ENCODE measurements at places on chromosomes 7 and 10.

GRCh38 chr10:121365566-121365965 lies 232.7 kb downstream of the FGFR2 start:
- DNase-seq = no peak

DNA sequence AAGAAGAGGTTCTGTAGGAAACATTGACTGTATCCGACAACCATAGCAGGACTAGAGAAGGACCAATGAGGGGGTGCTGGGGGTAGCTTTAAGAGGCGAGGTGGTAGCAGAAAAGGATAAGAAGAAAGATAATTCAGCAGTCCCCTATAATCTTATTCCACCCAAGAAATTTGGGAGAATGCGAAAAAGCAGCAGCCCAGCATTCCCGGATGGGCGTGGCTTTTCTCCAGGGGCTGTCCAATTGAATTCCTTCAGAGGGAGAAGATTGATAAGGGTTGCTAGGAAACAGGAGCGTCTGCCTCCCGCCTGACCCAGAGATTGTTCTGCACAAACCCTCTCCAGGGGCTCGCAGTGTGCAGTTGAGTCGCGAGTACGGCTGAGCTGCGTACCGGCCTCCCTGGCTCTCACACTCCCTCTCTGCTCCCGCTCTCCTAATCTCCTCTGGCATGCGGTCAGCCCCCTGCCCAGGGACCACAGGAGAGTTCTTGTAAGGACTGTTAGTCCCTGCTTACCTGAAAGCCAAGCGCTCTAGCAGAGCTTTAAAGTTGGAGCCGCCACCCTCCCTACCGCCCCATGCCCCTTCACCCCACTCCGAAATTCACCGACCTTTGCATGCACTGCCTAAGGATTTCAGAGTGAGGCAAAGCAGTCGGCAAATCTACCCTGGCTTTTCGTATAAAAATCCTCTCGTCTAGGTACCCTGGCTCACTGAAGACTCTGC lies at the start of gene GRM3:
TSS of gene GRM3 (plus strand) at position 349 of the 721 bp plus-strand sequence. CDS start 121,237 bp downstream, outside the sequence.
- DNase-seq = no peak

GRCh38 chr10:64345856-64346255 lies 824.7 kb downstream of the REEP3 start:
- no peak for DNase-seq

GRCh38 chr7:157016024-157016351 lies 5.5 kb upstream of the MNX1 start:
- no peak for DNase-seq

DNA sequence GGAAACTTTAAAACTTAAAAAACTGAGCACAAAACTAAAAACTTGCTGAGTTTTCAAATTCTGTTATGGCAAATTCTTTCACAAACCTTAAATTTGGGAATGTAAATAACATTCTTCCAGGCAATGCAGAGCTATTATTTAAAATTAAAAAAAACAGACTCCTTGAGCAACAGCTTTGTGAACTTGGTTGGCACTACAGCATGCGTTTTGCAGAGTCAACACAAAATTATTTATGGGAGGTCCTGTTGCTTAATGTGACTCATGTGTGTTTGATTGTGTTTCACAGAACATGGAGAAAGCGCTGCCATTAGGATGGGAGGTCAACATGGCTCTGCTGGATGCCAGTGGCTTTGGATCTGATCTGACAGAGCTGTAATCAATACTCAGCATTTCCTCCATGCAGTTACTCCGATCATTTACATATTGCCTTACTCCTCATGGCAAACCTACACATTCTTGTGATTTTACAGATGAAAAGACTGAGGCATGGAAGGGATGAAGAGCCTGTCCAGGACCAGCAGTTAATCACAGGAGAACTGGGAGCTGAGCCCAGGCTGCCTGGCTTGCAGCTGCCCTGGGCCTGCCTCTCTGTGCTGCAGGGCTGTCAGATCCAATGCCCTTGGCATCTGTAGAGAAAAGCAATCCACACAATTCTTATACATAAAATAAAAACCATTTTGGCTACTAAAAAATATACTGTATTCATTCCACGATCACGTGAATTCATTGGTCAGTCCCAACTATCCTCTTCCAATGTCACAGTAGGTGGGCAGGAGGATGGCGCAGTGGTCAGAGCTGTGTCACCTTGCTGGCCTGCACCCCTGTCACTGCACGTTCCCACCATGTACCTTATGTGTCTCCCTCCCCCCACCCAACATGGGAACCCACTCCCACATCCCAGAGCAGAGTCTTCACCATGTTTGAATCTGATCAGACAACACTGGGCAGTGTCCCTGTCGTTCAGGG lies 200.9 kb downstream of the CXCL12 start:
- DNase-seq = no peak

DNA sequence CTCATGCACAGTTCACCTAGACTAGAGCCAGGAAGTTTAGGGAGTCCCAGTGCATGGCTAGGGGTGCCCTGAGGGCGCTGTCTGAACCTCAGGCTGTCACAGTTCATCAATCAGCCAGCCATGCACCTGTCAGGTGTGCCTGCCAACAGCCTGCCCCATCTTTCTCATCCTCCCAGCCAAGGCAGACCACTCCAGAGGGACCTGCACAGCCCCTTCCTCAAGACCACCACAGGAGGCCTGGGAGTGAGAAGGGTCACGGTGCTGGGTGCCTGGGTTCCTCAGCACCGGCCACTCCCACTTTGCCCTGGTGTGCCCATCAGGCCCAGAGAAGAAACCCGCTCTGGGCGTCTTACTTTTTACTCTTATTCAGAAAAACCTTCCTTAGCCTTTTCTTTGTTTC lies 8.4 kb downstream of the ATP6V1F start:
- DNase-seq = no peak

- DNase-seq = no peak
Observed at GRCh38 chr10:89332123-89332633, 4.4 kb downstream of the IFIT3 start.

DNA sequence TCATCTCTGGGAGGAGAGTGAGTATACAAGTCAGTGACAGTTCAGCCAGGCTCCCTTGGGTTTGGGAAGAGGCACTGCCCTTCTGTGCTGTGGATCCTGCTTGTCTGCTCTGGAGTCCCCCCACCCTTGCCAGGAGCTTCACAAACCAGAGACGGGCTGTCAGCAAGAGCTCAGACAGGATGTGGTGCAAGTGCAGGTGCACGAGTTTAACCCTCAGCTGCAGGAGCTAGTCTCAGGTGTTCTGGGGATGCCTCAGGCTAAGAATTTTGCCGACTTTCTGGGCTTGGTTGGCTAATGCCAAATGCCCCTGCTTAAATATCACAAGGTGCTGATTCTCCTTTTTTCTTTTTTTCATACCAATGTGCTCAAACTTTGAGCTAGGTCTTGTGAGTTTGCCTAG lies 22.3 kb downstream of the ZNF783 start:
- no peak for DNase-seq

GRCh38 chr10:86708783-86709380 lies 40.6 kb downstream of the LDB3 start:
- no peak for DNase-seq

DNA sequence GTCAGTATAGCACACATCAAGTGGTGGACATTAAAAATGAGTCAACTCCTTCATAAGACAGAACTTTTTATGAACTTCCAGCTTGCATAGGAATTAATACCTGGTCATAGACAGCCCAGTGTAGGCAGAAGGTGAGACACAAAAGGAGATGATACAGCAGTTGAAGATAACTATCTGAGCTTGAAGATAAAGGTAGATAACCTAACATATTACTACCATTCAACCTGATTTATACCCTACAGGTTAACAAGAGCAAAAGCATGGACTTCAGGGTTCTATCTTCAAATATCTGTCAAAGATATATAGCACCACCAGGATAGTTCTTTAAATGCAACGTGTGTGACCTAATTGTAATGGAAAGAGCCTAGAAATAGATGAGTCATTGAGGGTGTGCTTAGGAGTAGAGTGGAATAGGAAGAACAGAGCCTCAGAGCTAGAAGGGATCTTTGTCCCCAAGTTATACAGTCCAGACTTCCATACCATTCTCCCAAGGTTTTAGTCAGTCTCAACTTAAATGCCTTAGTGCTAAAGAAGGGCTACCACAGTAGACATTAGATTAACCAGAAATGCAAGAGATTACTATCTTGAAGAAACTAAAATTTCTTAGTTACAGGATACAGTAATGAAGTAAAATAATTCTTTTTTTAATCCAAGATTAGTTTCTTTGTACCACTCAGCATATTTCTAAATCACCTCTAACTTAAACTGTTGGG lies 9.2 kb downstream of the ZNF800 start:
- no peak for DNase-seq

DNA sequence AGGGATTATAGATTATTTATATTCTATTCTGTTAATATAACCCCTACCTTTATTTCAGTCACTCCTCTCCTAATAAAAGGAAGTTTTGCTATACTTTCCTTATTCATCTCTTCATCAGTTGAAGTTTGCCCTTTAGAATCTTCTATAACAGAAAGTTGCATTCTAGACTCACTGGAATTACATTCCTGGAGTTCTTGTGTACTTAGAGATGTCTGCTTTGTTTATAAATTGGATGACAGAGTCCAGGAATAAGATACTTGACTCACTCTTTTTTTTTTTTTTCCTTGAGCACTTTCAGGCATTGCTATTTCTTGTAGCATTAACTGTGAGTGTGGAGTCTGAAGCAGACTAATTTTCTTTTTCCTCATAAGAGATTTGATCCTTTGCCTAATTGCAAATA lies 640.8 kb downstream of the XPNPEP1 start:
- DNase-seq = no peak

- no peak for DNase-seq
Observed at GRCh38 chr10:72484521-72484920, 129.8 kb upstream of the DNAJB12 start.

- no peak for DNase-seq
Observed at GRCh38 chr7:17680026-17680425, 260.3 kb downstream of the SNX13 start.

DNA sequence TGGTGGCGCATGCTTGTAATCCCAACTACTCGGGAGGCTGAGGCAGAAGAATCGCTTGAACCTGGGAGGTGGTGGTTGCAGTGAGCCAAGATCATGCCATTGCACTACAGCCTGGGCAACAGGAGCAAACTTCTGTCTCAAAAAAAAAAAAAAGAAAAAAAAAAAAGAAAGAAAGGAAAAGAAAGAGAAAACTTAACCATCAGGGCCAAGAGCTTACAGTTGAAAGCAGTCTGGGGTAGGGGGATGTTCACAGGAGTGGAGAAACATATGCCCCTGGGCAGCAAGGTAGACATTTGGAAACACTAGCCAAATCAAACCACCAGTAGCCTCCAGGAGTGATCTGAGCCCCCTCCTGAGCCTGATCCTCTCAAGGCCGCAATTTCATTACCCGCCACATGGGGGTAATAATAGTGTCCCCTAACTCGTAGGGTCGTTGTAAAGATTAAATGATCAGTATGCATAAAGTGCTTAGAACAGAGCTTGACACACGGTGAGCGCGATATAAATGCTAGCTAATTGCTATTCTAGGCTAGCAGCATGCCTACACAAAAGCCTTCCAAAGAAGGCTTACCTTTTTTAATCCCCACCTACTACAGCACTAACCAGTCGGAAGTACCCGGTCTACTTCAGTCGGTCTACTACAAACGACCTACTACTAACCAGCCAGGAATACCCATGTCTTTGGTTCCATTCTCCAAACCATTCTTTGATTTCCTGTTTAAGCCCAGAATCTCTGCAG lies 274.3 kb upstream of the NEBL start:
- DNase-seq = no peak

DNA sequence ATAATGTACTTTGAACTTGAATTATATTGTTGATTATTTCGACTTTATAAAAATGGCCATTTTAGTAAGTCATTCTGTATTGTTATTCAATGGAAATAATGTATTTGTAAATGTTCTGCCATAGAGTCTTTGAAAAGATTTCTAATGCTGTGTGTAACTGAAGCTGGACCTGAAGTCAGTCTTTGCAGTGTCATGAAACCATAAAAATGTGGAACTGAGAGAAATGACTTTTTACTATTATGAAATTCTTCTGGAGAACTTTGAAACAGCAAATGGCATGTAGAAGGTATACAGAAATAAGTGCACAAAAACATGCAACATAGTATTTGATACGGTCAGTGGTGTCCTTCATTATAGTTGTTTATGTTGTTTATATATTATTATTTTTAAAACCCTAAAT lies 59.7 kb upstream of the ADRA2A start:
- no peak for DNase-seq

GRCh38 chr7:133601617-133602016 lies 348.7 kb downstream of the EXOC4 start:
- no peak for DNase-seq

- no peak for DNase-seq
Observed at GRCh38 chr10:129345763-129346162, 121.3 kb upstream of the MGMT start.

DNA sequence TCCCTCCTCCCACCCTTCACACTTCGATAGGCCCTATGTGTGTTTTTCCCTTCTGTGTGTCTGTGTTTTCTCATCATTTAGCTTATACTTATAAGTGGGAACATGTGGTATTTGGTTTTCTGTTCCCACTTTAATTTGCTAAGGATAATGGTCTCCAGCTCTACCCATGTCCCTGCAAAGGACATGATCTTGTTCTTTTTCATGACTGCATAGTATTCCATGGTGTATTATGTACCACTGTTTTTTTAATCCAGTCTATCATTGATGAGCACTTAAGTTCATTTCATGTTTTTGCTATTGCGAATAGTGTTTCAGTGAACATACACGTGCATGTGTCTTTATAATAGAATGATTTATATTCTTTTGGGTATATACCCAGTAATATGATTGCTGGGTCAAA lies 46.3 kb upstream of the GNAT3 start:
- no peak for DNase-seq

GRCh38 chr7:90629297-90629918 lies 33.3 kb downstream of the CDK14 start:
- DNase-seq = no peak

DNA sequence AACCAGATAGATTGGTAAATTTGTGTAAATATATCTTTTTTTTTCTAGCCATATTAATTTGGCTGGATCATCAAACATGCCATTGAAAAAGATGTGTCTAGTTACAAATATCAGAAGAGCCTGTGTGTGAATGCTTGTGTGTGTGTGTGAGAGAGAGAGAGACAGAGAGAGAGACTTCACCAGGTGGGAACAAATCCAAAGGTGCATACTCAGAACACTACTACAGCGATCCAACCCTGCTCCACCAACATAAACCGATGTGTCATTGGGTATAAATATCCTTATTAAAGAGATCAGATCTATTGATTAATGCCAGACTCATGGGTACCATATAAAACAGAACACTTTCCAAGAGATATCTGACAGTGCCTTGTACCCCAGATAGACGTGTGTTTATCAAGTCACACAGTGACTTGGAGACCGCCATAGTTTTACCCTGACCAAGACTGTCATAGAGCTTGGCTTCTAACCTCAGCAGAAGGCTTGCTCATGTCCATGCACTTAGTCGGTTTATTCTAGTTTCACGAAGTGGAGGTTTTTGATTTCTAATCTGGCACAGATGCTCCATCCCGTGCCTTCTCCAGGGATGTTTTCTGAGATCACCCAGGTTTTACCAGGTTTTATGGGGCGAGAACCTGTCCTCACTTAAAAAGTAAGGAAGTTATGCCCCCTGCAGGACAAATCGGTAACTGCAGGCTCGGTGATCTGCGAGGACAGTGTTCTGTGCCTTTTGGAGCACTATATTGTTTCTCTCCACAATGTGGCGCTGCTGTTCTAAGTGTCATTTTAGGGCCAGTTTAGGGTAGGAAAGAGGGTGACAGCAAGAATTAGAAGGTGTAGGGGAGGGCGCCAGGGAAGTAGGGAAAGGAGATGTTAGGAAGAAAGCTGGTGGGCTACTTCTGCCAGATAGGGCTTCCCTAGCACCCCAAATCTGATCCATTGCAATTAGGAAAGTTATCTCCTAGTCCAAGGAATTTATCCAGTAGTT lies 29.3 kb upstream of the WNT8B start:
- peak; percentile 89 for DNase-seq

- DNase-seq = no peak
Observed at GRCh38 chr7:32481176-32481575, 9.0 kb downstream of the LSM5 start.

- no peak for DNase-seq
Observed at GRCh38 chr7:112279042-112279441, 72.5 kb downstream of the ZNF277 start.

Measured in stimulated activated CD8-positive, alpha-beta memory T cell treated with anti-CD3 and anti-CD28 coated beads, Interleukin-4, amount 100 ng/mL, for 1 hour (primary cell).